Activated CD4-positive, CD25-positive, alpha-beta regulatory T cell (primary cell): ENCODE measurements at places on chromosomes 5 and 9.

DNA sequence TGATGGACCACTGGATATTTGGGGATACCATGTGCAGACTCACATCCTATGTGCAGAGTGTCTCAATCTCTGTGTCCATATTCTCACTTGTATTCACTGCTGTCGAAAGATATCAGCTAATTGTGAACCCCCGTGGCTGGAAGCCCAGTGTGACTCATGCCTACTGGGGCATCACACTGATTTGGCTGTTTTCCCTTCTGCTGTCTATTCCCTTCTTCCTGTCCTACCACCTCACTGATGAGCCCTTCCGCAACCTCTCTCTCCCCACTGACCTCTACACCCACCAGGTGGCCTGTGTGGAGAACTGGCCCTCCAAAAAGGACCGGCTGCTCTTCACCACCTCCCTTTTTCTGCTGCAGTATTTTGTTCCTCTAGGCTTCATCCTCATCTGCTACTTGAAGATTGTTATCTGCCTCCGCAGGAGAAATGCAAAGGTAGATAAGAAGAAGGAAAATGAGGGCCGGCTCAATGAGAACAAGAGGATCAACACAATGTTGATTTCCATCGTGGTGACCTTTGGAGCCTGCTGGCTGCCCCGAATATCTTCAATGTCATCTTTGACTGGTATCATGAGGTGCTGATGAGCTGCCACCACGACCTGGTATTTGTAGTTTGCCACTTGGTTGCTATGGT, 54.5 kb upstream of the HNRNPA0 start:
- no peak for DNase-seq

DNA sequence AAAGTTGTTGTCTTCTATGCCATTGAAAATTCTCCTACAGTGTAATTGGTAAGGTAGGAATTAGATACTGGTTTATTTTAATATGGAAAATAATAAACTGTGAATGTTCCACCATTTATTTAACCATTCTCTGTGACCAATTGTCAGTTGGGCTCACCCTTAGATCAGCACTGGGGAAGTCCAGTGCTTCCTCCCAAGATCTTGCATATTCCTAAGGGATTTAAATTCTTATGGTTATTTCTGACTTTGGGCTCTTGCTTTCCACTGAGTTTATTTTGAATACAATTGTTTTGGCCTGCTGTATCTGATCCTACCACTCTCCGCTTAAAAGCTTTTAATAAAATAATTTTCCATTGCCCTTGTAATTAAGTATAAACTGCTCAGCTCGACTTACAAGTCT, 137.4 kb downstream of the OR2K2 start:
- DNase-seq = no peak

DNA sequence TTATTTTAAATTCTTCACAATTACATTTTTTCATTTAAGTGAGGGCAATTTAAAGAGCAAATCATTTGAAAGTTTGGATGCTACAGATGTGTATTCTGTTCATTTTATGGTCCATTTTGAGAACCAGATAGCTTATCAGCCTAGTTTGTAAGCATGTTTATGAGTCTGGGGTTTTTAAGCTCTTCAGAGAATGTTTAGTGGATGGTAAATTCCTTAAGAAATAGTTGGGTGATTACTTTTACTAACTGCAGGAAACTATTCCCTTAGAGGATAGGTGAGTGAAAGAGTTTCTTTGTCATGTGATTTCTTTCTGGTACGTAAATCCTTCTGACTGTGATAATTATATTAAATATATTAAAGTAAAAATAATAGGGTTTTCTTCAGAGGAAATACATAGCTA, 17.6 kb downstream of the RASGRF2 start:
- DNase-seq = no peak

GRCh38 chr5:932628-933250, 40.1 kb downstream of the TRIP13 start:
- DNase-seq = no peak

GRCh38 chr5:143065996-143066522, 295.9 kb downstream of the ARHGAP26 start:
- no peak for DNase-seq

GRCh38 chr5:136446565-136446964, 81.2 kb upstream of the TRPC7 start:
- DNase-seq = no peak

DNA sequence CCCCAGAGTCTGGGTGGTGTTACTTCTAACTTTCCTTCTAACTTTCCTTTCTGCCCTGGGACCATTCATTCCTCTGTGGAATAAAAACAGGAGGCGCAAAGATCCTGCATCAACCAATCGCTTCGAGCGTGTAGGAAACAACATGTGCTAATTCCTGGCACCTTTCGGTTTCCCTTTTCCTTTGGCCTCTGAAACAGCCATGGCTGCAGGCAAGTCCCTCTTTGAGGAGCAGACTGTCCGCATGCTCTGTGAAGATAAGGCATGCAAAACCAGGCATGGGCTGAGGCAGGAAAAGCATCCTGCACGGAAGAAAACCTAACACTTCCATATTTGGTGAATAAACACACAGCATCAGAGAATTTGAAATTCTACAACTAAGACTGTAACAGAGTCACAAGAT, 128.3 kb downstream of the HSD17B3 start:
- no peak for DNase-seq

DNA sequence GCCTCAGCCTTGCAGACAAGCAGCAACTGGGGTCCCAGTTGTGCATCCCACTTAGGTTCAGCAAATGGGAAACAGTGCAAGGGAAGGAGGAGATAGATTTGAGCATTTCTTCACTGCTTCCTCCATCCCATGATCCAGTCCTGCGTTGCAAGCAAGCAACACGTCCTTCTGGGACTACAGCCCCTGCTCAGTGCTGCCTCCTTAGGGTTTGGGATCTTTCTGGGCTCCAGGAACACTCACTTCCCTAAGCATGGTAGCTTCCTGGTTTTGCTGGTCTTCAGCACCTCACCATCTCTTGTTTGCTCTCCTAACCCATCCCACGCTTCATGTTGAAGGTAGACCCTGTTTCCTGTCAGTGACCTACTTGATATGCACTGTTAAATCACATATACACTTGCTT, 444.7 kb downstream of the MED10 start:
- no peak for DNase-seq

DNA sequence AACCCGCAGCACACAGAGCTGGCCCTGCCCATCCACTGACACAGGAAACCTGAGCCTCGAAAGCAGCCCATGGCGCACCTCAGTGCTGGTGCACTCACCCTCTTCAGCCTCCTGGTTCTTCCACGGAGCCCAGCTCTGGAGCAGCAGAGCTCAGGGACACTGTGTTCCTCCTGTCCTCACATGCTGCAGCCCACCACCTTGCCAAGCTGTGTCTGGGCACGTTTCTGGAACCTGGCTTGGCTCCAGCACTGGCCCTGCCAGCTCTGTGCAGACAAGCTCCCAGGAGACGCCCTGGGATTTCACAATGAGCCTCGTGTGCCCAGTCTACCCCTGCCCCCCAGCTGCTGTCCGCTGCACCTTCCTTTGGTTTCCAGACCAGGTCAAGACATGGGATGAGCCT, 119.5 kb downstream of the SYK start:
- no peak for DNase-seq

GRCh38 chr5:89374144-89374784, 491.3 kb upstream of the MEF2C start:
- no peak for DNase-seq

GRCh38 chr5:4518903-4519672, 621.0 kb upstream of the ADAMTS16 start:
- DNase-seq = no peak

DNA sequence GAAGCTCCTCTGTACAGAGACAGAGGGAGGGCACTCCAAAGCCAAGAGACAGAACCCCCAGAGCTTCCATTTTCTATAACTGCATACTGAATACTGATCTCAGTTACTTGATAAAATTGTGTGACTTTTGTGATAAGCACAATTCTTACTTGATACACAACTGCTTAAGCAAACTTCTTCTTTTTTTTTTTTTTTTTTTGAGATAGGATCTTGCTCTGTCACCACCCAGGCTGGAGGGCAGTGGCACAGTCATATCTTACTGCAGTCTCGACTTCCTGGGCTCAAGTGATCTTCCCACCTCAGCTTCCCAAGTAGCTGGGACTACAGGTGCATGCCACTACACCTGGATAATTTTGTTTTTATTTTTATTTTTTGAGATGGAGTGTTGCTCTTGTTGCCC, 252.1 kb upstream of the ZNF608 start:
- DNase-seq = no peak

DNA sequence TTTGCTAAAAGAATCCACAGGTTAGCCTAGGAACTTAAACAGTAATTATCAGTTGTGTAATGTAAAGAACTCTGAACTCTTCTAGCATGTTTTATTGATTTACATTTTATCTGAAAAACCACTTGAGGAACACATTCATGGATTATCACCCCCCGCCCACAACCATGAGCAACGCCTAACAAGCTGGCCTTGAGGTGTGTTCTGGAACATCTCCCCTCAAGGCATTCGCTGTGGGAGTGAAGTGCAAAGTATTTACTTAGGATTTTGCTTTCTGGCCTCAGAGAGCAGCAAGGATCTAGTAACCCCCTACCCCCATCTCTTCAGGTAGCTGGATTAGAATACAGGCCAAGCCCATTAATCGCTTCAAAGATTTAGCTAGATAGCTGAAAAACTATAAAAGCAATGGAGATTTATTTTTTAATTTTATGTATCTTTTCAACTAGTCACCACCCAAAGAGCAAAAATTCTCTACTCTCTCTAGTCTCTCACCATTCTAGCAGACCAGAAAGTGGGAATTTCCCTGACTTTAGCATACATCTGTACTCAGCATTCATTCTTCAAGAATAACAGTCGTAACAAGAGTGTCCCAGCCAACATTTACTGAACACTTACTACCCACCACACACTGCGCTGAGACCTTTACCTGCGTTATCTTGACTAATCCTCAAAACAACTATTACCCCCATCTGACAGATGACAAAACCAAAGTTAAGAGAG, 37.2 kb downstream of the DDX31 start:
- DNase-seq = no peak

GRCh38 chr5:58466939-58467338, 7.1 kb upstream of the PLK2 start:
- no peak for DNase-seq

GRCh38 chr5:175317872-175318271, 126.1 kb downstream of the DRD1 start:
- DNase-seq = no peak
